ENCODE measurements at places on chromosomes 5 and 9.

- no peak for DNase-seq
Measured at GRCh38 chr5:3007577-3007976, 256.1 kb upstream of the IRX2 start.

- no peak for DNase-seq
Measured at GRCh38 chr9:106843371-106843770, 19.6 kb upstream of the ZNF462 start.

GRCh38 chr5:76469656-76470290 is 66.7 kb downstream of the IQGAP2 start:
- DNase-seq: no peak

- DNase-seq: no peak
Measured at GRCh38 chr9:88949961-88950340, 41.3 kb upstream of the S1PR3 start.

- no peak for DNase-seq
Measured at GRCh38 chr5:107301999-107302398, 368.7 kb downstream of the EFNA5 start.

DNA sequence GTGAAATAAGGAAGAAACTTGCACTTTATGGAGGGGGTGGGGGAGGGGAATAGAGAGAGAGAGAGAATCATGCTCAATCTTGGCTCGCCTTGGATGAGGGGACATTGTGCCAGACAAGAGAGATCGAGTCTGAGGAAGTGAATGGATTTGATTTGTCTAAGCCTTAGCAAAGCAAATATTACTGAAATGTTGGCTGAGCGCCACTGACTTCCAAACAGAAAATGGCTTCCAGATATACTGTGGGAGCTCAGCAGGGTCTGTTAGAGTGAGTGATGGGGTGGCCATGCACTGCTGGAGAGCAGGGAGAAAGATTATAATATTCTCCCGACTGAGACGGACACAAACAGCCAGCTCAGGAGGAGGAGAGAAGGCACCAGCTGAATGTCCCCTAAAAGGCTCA is 34.5 kb downstream of the BRINP1 start:
- no peak for DNase-seq

- DNase-seq: no peak
Measured at GRCh38 chr5:140408750-140409241, 7.2 kb downstream of the ANKHD1 start.

DNA sequence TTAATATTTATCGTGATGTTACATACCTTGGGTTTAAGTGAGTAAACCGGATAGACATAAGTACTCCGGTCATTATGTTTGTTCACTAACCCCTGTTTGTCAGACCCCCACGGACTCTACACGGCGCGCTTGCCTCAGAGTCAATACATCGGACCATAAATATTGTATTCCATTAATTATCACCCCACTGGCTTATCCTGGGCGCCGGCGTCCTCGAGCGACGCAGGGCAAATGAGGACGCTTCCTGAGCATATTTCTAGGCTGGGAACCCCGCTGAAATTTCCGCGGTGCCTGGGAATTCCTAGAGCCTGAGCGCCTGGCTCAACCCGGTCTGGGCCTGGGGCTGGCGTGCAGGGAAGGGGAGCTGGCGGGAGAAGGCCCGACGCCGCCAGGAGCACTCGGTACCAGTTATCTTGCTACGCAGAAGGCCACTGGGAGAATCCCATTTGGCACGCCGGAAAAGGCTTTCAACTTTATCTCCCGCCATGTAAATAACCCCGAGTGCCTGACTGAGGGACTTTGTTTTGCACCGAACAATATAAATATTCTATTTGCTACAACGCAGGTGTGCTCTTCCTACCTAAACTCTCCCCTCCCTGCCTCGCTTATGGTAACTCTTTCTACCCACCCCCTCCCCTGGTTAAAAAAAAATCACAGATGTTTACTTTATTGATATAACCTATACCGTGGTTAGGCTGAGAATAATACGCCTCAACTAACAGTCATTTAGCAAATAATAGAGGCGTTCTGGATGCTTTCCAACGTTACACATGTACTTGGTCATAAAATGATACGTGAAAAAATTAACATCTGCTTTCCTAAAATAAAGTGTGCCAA is 19.4 kb downstream of the NR2F1 start:
- DNase-seq: peak; percentile 34

- DNase-seq: no peak
Measured at GRCh38 chr5:98796197-98796972, 22.9 kb downstream of the RGMB start.

DNA sequence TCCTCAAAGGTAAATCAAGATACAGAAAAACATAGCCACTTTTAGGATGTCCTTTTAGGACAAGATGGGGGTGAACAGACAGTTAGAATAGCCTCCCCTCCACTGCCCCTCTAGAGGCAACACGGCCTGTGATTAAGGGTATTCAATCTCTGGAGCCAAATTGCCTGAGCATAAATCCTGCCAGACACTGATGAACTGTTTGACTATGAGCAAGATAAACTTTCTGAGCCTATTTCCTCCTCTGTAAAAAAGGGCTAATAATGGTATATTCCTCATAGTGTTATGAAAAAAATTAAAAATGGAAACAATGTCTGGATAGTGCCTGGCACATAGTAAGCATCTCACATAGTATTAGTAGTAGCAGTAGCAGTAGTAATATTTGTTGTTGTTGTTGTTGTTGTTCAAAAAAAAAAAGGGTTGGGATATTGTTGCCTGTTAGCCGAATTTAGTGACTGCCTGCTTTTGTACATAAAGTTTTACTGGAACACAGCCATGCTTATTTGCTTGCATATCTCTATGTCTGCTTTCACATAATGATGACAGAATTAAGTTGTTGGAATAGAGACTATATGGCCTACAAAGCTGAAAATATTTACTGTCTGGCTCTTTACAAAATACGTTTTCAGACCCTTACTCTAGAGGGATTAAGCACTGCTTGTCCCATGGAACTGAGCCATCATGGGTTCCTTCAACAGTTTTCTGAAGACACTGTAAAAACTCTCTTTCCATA is 536.3 kb downstream of the TLE4 start:
- DNase-seq: no peak
